Activated naive CD4-positive, alpha-beta T cell (primary cell): ENCODE measurements at places on chromosomes 1 and 21.
A peak's percentile ranks its signal among the peaks of the same experiment; 100 is the strongest.

DNA sequence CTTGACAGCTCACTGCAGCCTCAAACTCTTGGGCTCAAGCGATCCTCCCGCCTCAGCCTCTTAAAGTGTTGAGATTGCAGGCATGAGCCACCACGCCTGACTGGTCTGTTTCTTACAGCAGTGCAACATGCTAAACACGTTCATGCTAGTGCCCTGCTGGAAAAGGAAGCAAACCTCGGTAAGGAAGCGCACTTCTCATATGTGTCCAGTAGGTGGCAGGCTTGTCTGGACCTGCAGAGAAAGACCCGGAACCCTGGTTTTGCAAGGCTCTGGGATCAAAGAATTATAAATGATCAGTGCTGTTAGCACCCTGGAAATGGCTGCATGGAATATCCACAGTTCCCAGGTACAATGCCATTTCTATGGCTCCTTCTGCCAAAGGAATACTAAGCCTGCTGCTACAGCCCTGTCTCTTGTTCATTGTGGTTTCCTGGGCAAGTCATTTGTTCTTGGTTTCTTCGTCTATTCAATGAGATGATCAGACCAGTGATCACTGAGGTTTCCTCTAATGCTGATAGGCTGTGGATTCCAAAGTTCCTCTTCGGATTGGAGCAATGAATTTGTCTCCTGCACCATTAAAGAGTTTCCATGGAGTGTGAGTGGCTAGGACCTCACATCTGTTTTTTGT lies 15.9 kb downstream of the RNU5D-1 start:
- no peak for DNase-seq

DNA sequence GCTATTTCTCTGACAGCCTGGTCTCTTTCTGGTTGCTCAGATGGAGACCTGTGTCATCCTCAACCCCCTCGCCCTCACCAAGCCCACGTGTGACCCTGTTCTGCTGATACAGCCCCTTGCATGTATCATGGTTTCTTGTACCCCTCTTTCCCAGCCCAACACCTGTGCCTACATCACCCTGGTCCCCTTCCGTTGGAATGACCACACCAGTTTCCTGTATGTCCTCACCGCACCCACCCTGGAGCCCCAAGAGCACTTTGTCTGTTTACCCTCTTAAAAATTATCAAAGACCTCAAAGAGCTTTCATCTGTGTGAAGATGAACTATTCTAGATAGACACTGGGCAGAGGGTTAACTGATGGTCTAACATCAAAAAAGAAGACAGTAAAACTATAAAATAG lies 179.5 kb downstream of the GALNT2 start:
- no peak for DNase-seq

DNA sequence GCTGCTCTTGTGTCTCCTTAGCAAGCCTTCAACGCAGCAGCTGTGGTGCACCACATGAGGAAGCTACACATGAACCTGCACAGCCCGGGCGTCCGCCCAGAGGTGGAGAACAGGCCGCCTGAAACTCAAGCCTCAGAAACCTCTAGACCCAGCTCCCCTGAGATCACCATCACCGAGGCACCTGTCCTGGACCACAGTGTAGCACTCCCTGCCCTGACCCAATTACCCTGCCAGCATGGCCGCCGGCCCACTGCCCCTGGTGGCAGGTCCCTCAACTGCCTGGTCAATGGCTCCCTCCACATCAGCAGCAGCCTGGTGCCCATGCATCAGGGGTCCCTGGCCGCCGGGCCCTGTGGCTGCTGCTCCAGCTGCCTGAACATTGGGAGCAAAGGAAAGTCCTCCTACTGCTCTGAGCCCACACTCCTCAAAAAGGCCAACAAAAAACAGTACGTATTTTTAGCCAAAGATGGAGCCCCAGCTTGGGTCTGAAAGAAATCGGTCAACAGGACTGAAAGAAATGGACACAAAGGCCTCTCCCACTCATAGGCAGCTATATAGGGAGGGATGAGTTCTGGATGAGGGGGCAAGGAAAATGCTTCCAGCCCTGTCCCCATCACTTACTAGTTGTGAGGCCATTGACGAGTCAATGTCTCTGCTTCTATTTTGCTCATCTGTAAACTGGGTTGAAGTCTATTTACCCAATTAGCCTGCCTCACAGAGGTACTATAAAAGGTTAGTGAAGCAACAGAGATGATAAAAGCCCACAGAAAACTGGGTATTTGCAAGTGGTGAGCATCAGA lies 28.5 kb downstream of the CAMK1G start:
- DNase-seq: no peak

DNA sequence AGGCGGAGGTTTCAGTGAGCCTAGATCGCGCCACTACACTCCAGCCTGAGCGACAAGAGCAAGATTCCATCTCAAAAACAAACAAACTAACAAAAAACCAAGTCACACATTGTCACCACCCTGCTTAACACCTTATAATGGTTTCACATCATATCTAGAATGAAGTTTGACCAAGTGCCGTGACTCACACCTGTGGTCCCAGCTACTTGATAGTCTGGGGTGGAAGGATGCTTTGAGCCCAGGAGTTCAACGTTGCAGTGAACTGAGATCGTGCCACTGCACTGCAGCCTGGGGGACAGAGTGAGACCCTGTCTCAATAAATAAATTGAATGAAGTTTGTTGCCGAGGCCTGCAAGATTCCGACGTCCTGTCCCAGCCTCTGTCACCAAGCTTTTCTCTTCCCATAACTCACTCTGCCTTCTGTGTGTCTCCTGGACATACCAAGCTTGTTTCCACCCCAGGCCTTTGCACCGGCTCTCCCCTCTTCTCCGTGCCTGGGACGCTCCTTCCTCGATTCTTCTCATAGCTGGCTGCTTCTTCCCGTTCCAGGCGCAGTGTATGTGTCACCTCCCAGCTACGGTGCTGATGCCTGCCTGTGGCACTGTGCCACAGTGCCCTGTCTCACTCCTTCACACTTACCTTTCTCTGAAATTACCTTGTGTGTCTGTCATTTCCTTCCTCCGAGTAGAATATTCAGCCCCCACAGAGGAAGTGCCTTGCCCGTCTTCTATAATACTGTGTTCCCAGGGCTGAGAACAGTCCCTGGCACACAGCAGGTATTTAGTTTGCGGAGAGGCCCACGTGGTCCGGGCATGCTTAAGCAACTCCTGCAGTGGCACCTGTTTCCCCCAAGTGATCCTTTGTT lies 3.8 kb upstream of the SELENON start:
- DNase-seq: no peak

DNA sequence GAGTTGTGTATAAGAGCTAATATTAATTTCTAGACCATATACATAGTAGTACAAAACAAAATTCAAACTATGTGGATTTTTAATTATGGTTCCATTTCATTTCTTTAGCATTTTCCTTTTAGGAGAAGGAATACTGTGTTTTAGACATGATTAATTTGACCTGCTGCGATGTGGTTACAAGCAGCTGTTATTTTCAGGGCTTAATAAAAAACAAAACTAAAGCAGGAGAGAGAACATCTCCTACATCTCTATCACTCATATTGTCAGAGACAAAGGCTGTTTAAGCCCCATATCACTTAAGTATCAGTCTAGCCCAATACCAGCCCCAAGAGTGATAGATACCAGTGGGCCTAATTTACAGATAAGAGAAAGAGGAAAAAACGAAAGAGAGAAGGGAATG lies 47.6 kb downstream of the ILDR2 start:
- DNase-seq: no peak

GRCh38 chr1:245591346-245592188 lies 436.8 kb downstream of the KIF26B start:
- DNase-seq: no peak

GRCh38 chr1:218636548-218636947 lies 291.4 kb downstream of the TGFB2 start:
- no peak for DNase-seq

DNA sequence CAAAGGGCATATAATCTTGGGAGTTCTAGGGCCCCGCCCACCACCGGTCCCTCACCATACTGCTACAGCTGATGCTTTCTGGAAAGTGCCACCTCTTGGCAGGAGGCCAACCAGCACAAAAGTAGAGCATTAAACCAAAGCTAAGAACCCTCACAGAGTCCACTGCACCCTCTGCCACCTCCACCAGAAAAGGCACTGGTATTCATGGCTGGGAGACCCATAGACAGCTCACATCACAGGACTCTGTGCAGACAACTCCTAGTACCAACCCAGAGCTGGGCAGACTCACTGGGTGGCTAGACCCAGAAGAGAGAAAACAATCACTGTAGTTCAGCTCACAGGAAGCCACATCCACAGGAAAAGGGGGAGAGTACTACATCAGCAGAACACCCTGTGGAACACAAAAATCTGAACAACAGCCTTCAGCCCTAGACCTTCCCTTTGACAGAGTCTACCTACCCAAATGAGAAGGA lies 10.8 kb downstream of the THEM4 start:
- peak; percentile 31 for DNase-seq

DNA sequence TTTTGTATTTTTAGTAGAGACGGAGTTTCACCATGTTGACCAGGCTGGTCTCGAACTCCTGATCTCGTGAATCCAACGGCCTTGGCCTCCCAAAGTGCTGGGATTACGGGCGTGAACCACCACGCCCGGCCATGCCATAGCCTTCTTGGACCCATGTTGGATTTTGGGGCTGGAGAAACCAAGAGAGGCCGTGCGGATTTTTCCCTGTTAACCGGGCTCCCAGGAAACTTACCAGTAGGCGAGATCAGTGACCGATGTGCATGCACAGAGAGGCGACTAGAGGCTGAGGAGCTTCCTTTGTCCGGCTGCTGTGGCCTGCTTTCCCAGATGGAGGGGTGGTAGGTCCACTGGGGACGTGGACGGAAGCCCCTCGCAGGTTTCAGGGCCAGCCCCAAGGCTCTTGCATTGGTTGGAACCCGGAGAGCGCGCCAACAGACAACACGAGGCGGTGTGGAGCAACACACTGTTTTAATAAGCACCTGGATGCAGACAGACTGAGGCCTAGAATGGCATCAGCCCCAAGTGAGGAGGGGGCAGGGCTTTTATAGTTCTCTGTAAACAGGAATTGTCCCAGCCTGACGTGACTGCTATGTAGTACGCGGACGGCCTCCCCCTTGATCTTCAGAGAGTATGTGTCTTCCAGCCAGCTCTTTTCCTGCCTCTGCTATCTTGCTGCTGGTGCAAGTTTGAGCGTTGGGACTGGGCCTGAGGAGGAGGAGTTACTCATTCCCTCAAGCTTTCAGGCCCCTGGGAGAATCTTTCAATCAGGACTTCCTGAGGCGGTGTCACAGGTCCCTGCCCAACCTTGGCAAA lies at the start of gene ERVH48-1:
ERVH48-1 (minus strand) TSS at position 517 of the 813 bp plus-strand sequence. CDS start 6,624 bp downstream, outside the sequence.
- DNase-seq: no peak

- no peak for DNase-seq
Measured at GRCh38 chr21:45410865-45411809, 6.2 kb downstream of the COL18A1 start.

- DNase-seq: no peak
Measured at GRCh38 chr1:25516686-25517085, 26.7 kb upstream of the LDLRAP1 start.

GRCh38 chr1:17699581-17699980 lies 55.6 kb upstream of the ACTL8 start:
- DNase-seq: no peak

DNA sequence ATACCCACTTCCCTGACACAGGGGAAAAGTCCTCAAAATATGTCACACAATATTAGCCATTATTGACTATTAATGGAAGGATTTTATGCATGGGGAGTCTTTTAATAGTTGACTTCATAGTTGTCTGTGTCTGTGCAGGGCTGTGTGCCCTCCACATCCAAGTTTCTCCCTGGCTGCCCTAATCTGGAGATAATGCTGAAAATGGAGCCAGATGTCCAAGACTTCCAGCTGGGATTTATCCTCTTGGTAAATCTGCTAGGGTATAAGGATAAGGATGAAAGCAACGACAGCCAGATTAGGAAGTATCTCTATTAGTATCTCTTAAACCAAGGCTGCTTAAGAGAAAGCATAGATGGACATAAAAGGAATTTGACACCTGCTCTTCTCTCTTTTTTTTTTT lies 42.1 kb downstream of the CDK18 start:
- DNase-seq: no peak

GRCh38 chr21:22885079-22885478 lies 1886.9 kb downstream of the NCAM2 start:
- no peak for DNase-seq
